Erythroblast (primary cell): ENCODE measurements at places on chromosomes 4 and X.

DNA sequence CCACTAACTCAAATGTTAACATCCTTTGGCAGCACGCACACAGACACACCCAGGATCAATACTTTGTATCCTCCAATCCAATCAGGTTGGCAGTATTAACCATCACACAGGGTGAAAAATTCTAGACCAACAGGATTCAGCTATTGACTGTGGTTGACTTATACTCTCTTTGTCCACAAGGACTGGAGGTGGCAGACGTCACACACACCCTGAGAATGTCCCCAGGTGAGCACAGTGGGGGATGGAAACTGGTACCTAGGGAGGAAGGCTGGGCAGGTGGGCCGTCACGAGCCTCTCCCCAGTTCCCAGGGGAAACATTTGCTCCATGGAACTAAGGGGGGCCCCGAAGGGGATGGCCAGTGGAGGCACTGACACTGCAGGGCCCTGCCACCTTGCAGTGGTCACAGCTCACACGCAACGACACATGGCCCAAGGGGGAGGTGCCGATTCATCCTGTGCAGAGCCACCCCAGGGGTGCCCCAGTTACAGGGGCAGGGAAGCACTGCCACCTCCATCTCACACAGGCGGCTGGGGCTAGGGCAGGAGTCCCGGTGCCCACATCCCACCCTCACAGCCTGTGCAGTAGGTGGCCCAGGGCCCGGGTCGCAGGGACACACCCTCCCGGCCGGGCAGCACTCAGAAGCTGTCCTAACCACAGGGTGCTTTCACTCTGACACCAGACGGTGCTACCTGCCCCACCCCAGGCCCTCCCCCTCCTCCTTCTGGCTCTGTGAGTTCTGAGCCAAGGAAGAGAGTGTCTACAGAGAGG, 17.4 kb downstream of the ZFYVE28 start:
- no peak for DNase-seq

DNA sequence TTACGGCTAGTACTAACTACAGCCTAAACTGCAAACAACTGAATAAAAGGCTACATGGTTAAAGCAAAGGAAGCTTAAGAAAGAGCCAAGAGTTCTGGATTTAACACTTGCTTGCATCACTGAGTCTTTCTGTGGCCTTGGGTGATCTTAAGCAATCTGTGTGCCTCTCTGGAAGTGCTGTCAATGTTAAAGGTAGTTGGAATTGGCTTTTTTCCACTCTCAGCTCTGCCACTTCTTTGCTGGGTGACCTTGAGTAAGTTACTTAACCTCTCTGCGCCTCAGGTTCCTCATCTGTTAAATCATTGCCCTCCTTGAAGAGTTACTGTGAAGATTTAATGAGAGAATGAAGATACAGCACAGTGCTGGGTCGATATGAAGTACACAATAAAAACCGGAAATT, 15.7 kb downstream of the SLC2A9 start:
- no peak for DNase-seq

DNA sequence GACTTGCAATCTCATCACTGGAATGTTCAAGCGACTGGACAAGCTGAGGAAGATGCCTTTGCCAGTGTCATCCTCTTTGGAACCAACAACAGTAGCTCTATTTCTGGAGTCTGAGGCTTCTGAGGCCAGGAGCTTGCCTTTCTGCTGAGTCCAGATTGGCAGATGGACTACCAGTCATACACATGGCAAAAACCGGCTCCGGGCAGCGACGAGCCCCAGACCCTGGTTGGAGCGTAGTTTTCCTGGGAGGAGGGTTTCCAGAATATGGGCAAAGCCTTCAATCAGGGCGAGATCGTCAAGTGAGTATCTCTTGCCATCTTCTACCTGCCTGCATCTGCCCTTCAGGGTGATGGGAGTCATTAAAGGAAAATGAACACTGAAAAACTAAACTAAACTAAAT, 807.9 kb downstream of the C4orf33 start:
- DNase-seq: no peak

DNA sequence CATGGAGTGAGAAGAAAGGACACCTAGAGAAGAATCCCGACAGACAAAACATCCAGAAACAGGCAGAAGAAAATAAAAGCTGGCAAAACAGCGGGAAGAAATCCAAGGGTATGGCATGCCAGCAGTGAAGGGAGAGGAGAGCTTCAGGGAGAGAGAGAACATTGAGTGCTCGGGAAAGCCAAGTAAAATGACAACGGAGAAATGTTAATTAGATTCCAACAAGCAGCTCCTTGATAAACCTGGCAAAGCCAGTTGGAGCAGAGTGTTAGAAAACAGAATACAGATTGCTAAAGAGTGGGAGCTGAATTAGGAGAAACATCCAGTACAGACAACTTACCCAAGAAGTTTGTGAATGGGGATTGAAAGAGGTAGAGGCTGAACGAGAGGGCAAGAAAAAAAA, 40.4 kb upstream of the MAOA start:
- DNase-seq: no peak

DNA sequence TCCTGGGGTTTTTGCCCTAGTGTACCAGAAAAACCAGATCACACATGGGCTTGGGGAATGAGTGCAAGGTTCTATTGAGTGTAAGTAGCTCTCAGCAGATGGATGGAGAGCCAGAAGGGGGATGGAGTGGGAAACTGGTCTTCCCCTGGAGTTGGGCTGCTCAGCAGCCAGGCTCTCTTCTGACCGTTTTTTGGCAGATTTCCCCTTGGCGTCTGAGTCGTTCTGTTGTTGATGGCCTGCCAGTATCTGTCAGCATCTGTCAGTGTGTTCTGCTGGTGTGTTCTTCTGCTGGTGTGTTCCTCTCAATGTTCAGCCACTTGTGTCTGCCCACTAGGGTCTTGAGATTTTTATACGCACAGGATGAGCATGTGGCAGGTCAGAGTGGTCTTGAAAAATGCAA, 633.9 kb upstream of the CPEB2 start:
- no peak for DNase-seq

- DNase-seq: no peak
Measured at GRCh38 chr4:7364979-7365378, 69.8 kb downstream of the PSAPL1 start.

DNA sequence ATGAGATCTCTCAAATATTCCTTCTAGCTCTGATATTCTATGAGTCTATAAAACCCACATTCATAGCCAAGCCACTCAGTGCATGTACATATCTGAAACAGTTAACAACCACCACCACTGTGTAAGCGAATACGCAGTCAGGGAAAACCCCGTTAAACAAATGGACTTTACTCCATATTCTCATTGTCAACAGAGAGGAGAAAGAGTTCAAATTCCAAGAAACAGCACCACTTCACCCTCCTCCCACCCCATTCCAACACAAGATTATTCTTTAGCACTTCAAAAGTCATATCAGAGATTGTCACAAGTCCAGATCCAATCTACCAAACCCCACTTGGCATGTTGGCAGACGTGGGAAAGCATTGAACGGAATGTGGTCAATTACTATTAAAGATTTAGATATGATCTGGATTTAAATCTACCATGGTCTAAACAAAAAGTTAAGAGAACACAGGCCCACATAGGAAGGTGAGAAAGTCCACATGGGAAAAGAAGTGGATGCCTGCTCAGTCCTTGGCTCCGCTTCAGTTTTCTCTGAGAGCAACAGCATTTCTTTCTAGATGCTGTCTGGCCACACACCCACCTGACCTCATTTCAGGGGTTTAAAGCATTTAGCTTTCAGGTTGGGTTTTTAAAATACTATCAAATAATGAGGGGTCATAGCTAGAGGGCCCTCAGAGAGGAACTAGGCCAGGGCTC, 39.8 kb upstream of the KLHL13 start:
- no peak for DNase-seq

- DNase-seq: peak; percentile 75
Measured at GRCh38 chrX:119482481-119483480, 14.5 kb downstream of the SLC25A5 start.

- DNase-seq: no peak
Measured at GRCh38 chr4:99208719-99209075, 10.3 kb downstream of the ADH6 start.
